ENCODE measurements at places on chromosomes 2 and 18. TPM values are rescaled to one million over a fixed set of nuclear protein-coding genes. Genes with fewer than 3 reads are reported as not detected.

GRCh38 chr2:152598975-152599759, 118.1 kb downstream of the PRPF40A start:
- DNase-seq, result no peak
- peak overlapping the region; percentile 71 for H3K27ac ChIP-seq
- H3K4me3 ChIP-seq, result peak overlapping the region; percentile 3
- H3K36me3 ChIP-seq, result no peaks in the 10 kb centered on the region
- no peaks in the 10 kb centered on the region for H3K27me3 ChIP-seq

DNA sequence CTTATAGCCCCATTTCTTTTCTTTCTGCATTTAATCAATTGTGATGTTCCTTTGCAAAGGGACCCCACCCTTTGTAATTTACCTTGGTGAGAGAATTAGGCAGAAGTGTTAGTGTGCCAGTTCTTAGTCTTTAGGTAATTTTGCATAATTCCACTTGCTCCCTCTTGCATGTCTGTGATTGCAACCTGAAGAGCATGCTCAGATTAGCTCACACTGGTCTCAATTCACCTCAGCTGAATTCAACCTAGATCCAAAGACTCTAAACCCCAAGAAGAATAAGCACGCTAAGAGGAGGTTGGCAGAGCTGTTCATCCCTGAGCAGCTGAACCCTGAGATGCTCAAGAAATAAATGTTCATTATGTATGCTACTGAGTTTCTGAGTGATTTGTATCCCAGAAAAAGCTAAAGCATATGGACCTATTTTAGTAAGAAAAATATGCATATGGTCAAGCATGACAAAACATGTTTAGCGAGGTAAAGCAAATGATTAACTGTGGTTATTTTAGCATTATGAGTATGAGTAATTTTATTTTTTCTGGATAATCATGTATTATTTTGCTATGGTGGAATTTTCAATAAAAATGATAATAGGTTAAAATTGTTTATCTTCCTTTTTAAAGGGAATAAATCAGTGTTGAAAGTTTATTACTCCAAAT, 299.2 kb upstream of the ZSWIM2 start:
- DNase-seq, result no peak
- H3K27ac ChIP-seq, result no peak overlapping the region
- H3K4me1 ChIP-seq, result no peaks in the 10 kb centered on the region
- H3K36me3 ChIP-seq, result no peaks in the 10 kb centered on the region
- H3K27me3 ChIP-seq, result no peaks in the 10 kb centered on the region
- H3K4me3 ChIP-seq, result no peak overlapping the region

- H3K27ac ChIP-seq, result no peak overlapping the region
- DNase-seq, result no peak
- no peaks in the 10 kb centered on the region for H3K27me3 ChIP-seq
- no peak overlapping the region for H3K4me3 ChIP-seq
These were observed 595.5 kb downstream of the FBXO15 start for GRCh38 chr18:73552171-73552570.

GRCh38 chr2:30197570-30198192, 33.7 kb upstream of the LBH start:
- no peak overlapping the region for H3K27ac ChIP-seq
- peaks cover 21% of the 10 kb centered on the region for H3K4me1 ChIP-seq
- H3K4me3 ChIP-seq, result no peak overlapping the region

DNA sequence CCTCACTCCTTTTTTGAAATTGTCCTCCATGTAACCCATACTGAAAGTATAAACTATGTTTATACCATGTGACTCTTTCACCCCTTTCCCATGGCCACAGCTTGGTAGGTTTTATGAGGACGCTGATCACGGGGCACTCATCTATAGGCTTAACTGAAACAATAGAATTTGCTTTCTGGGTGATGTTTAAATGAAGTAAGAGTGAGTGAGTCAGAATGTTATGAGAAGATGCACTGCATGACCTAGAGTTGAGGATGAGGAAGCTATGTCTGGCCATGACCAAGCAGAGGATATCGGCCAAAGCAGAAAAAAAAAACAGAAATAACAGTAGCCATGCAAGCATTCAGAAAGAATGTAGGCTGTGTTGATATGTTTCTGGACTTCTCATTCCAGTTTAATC, 34.9 kb downstream of the SCN1A start:
- no peaks in the 10 kb centered on the region for H3K27me3 ChIP-seq
- DNase-seq, result no peak

UXS1 gene
- total RNA-seq, result 38.0 TPM

B3GNT7 gene
- 1.5 TPM for total RNA-seq

DNA sequence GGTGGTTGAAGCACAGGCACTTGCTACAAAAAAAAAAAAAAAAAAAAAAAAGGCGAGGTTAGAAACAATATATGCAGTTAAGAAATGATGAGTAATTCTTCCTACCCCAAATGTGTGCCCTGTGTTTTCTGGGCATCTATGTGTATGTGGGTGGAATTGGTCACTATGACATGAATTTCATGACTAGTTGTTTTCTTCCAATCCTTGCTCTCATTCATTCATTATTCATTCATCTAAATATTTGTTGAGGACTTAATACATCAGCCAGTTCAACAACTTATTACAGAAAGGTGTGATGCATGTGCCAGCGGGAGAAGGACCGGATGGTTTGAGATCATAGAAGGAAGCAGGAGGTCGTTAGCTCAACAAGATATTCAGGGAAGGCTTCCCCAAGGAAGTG, 8.3 kb upstream of the EGR4 start:
- H3K27ac ChIP-seq, result no peak overlapping the region
- peaks cover 95% of the 10 kb centered on the region for H3K27me3 ChIP-seq
- H3K4me3 ChIP-seq, result no peak overlapping the region
- H3K4me1 ChIP-seq, result no peaks in the 10 kb centered on the region
- H3K36me3 ChIP-seq, result no peaks in the 10 kb centered on the region
- DNase-seq, result no peak

ZNF396 gene
- 2.2 TPM for total RNA-seq

DSC3 gene
- total RNA-seq, result 1.2 TPM

- H3K36me3 ChIP-seq, result no peaks in the 10 kb centered on the region
- H3K4me1 ChIP-seq, result no peaks in the 10 kb centered on the region
- H3K4me3 ChIP-seq, result no peak overlapping the region
- no peak for DNase-seq
These were observed 502.7 kb downstream of the PLCL1 start for GRCh38 chr2:198307093-198307492.

GRCh38 chr2:197925204-197925603, 120.8 kb downstream of the PLCL1 start:
- no peak overlapping the region for H3K27ac ChIP-seq
- H3K4me3 ChIP-seq, result no peak overlapping the region
- H3K27me3 ChIP-seq, result no peaks in the 10 kb centered on the region
- no peak for DNase-seq
- H3K4me1 ChIP-seq, result no peaks in the 10 kb centered on the region

- H3K4me1 ChIP-seq, result no peaks in the 10 kb centered on the region
- no peak overlapping the region for H3K27ac ChIP-seq
- H3K36me3 ChIP-seq, result no peaks in the 10 kb centered on the region
- no peaks in the 10 kb centered on the region for H3K27me3 ChIP-seq
- no peak overlapping the region for H3K4me3 ChIP-seq
These were observed 144.2 kb downstream of the ALK start for GRCh38 chr2:29777161-29777560.

KIF3C gene
- total RNA-seq, result 25.9 TPM

DNA sequence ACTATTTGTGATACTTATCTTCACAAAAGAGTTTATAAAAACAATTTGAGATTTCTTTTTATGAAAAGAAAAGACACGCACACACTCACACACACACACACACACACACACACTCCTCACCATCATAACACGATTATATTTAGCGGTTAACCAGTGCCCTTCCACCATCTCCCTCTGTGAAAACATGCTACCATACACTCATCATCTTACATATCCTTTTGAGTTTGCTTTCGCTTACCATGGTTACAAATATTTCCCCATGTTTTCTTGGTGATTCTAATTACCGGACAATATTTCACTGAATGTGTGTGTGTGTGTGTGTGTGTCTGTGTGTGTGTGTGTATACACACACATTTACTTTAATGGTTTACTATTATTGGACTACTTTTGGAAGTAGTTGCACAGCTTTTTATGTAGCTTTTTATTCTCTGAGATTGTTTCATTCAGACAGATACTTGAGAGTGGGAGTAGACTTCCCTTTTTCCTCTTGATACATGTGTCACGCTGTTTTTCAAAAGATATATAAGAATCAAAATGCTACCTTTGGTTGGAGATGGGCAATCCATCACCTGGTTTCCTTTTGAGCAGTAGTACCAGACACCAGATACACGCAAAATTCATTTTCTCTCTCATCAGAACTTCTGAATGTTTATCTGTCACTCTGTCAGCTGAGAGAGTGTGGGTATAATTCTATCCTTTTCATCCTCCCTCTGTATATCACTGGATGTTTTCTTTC, 138.1 kb downstream of the SETBP1 start:
- H3K4me3 ChIP-seq, result no peak overlapping the region
- no peak for DNase-seq
- no peak overlapping the region for H3K27ac ChIP-seq
- H3K4me1 ChIP-seq, result peaks cover 38% of the 10 kb centered on the region

- no peaks in the 10 kb centered on the region for H3K27me3 ChIP-seq
- H3K36me3 ChIP-seq, result no peaks in the 10 kb centered on the region
- H3K4me1 ChIP-seq, result no peaks in the 10 kb centered on the region
- H3K27ac ChIP-seq, result no peak overlapping the region
- no peak for DNase-seq
These were observed 827.5 kb upstream of the SALL3 start for GRCh38 chr18:78151948-78152725.

FN1 gene
- 52.0 TPM for total RNA-seq

GALNT5 gene
- total RNA-seq, result 0.03 TPM

GRCh38 chr18:63157293-63158011, 162.1 kb downstream of the BCL2 start:
- H3K4me1 ChIP-seq, result no peaks in the 10 kb centered on the region
- H3K27ac ChIP-seq, result no peak overlapping the region
- DNase-seq, result no peak

TEKT4 gene
- not detected for total RNA-seq

DNA sequence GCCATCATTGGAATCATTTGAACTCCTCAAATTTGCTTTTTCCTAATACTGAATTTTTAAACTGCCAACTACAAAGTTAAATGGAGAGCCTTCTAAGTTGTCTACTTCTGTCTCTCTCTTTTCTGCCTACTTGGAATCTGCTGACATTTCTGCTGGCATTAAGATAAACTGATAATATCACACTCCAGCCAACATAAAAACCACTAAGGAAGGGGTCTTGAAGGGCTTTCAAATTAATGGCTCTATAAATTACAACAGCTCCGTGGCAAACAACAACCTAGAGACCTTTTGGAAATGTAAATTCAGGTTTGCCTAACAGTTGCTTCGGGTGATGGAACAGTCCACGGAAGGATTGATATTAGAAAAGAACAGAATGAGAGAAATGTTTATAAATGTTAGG, 12.1 kb downstream of the ALPP start:
- no peak for DNase-seq
- H3K4me3 ChIP-seq, result no peak overlapping the region
- H3K27ac ChIP-seq, result no peak overlapping the region
- H3K36me3 ChIP-seq, result no peaks in the 10 kb centered on the region
- H3K27me3 ChIP-seq, result peaks cover 52% of the 10 kb centered on the region
- peaks cover 8% of the 10 kb centered on the region for H3K4me1 ChIP-seq

GRCh38 chr2:222248818-222249217, 50.0 kb downstream of the PAX3 start:
- H3K27ac ChIP-seq, result no peak overlapping the region
- H3K36me3 ChIP-seq, result no peaks in the 10 kb centered on the region
- DNase-seq, result no peak
- peaks cover 62% of the 10 kb centered on the region for H3K27me3 ChIP-seq
- no peak overlapping the region for H3K4me3 ChIP-seq

CACNB4 gene
- total RNA-seq, result 14.2 TPM

GRCh38 chr2:61718965-61719364, 134.9 kb downstream of the FAM161A start:
- no peaks in the 10 kb centered on the region for H3K36me3 ChIP-seq
- no peaks in the 10 kb centered on the region for H3K27me3 ChIP-seq
- H3K4me1 ChIP-seq, result no peaks in the 10 kb centered on the region

GRCh38 chr2:118889995-118890394, 42.5 kb upstream of the EN1 start:
- no peaks in the 10 kb centered on the region for H3K27me3 ChIP-seq
- H3K36me3 ChIP-seq, result no peaks in the 10 kb centered on the region
- DNase-seq, result no peak
- H3K27ac ChIP-seq, result no peak overlapping the region
- H3K4me3 ChIP-seq, result no peak overlapping the region

DNA sequence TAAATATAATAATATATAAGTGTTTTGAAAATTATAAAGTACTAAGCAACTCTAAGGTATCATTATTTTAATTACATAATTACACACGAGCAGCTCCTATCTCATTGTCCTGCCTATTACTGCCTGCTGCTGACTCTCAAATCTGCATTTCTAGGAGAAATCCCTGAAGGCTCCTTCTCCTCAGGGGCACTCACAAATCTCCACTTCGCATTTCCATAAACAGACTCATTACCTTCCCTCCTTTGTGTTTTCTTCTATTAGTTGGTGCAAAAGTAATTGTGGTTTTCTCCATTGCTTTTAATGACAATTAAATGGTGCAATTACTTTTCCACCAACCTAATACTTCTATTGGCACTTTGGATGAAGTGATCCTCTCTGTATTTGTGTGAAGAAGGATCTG, 135.0 kb upstream of the HNMT start:
- no peak overlapping the region for H3K4me3 ChIP-seq
- peaks cover 9% of the 10 kb centered on the region for H3K4me1 ChIP-seq
- no peaks in the 10 kb centered on the region for H3K27me3 ChIP-seq
- no peak overlapping the region for H3K27ac ChIP-seq

ADRA2B gene
- total RNA-seq, result 3.0 TPM

DNA sequence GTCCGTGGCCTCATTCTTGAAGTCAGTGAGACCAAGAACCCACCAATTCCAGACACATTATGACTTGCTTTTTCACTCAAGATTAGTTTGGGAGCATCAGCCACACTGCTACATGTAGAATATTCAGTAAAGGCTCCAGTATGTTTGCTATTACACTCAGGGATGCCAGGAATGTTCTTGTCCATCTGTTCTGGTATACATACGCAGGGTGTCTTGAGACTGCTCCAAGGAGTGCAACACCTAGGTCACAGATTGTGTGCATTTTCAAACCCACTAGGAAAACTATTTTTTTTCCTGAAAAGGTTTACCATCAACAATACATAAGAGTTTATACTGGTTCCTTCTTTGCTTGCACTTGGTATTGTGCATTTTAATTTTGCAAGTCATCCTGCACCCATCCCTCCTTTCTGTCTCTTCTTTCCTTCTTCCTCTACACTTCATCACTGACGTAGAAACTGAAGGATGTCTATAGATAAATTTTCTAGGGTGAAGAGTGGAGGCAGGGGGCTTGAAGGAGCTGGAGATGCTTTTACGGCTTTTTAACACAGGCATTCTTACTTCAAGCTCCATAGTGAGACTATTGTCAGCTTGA, 35.3 kb upstream of the MAP2 start:
- no peaks in the 10 kb centered on the region for H3K36me3 ChIP-seq
- no peak overlapping the region for H3K4me3 ChIP-seq
- peak overlapping the region; percentile 16 for H3K27ac ChIP-seq
- H3K27me3 ChIP-seq, result no peaks in the 10 kb centered on the region
- DNase-seq, result no peak
- peaks cover 23% of the 10 kb centered on the region for H3K4me1 ChIP-seq

Data from neural progenitor cell (in vitro differentiated cells).